ENCODE measurements at places on chromosomes 4 and X.

DNA sequence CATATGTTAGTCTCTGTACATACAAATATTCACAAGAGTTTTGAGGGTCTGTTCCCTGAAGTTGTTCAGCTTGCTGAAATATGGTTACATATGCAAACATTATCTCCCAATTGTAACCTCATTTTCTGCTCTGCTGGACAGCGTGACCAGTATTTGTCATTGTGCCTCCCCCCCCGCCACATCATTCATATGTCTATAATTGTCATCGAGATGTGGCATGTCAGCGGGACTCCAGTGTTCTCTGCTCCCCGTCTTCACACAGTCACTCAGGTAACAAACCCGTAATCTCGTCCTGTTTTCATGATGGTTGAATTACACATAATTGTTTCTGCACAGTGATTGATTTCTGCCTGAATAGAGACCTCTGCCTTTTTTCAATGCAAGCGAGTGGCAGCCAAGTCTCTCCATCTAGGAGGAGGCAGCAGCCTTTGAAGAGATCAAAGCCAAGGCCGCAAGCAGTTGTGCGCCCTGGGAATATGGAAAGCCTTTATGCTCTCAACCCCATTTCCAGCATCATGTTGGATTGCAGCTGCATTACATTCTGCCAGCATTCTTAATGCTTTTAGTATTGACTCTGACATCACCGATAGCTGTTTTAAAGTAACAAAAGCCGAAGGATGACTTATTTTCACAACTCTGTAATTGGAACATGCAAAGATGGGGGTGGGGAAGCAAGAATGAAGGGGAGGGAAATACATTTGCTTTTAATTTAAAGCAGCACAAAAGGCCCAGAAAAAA is 27.4 kb downstream of the LEF1 start:
- DNase-seq, result no peak

- no peak for DNase-seq
Observed at GRCh38 chr4:31100536-31100935, 380.4 kb downstream of the PCDH7 start.

DNA sequence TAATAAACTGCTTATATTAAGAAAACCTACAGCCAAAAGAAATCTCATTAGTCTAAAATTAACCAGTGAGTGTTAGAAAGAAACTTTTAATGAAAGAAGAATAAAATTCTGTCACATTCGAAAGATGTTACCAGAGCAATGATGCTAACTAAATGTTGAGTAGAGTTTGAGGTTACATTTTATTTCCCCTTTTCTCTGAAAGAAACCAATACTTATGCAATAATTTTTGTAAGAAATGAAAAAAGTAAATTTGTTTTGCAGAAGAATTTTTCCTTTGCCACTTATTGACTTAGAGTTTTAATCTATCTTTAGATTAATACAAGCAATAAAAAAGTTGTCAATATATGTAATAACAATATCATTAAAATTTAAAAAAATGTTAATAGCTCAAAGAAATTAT is 574.0 kb upstream of the GALNTL6 start:
- DNase-seq, result no peak

DNA sequence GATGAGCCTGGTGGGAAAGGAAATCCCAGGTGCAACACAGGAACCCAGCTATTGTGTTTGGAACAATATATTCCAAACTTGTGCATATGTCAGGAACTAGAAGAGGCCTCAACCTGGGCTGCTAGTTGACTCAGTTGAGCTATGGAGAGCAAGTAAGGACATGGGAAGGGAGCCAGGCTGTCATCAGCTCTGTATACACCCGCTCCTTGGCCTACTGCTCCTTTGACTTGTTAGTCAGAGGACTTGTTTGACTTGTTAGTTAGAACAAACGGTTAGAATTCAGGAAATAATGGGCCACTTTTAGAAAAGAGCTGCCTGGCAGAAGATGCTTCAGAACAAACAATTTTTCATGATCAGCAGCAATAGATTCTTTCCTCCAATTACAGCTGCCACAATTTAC is 76.4 kb downstream of the CBLL2 start:
- no peak for DNase-seq

GRCh38 chr4:169103966-169104412 is 93.9 kb upstream of the CBR4 start:
- no peak for DNase-seq

DNA sequence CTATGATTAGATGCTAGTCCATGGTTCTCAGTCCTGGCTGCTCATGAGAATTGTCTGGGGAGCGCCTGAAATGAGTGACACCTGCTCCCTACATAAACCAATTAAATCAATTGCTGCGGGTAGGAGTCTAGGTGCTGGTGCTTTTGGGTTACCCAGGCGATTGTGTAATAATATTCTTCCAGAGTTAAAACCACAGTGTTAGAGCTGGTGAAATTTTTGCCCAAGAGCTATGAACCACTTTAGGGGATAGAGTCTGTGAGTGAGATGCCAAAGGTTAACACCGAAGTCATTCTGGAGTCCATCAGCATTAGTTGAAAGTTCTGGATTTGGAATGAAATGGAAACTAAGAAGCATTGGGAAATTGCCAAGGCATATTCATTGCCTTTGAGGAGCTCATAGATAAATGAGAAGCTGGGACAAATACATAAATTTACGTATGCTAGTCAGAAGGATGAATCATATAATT is 15.3 kb downstream of the PDK3 start:
- DNase-seq, result no peak
